ENCODE measurements at places on chromosomes 4 and X.

DNA sequence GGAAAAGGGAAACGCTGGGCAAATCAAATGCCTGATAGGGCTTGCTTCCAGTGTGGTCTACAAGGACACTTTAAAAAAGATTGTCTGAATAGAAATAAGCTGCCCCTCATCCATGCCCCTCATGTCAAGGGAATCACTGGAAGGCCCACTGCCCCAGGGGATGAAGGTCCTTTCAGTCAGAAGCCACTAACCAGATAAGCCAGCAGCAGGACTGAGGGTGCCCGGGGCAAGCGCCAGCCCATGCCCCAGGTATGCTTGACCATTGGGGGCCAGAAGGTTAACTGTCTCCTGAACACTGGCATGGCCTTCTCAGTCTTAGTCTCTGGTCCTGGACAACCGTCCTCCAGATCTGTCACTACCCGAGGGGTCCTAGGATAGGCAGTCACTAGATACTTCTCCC lies 17.7 kb downstream of the ACOX3 start:
- no peak for DNase-seq

- DNase-seq, result no peak
These were observed 47.3 kb downstream of the SLAIN2 start for GRCh38 chr4:48388525-48389154.

GRCh38 chr4:167989815-167990214 lies 102.5 kb upstream of the ANXA10 start:
- DNase-seq, result no peak

- no peak for DNase-seq
These were observed 107.8 kb upstream of the FMR1 start for GRCh38 chrX:147803948-147804347.

DNA sequence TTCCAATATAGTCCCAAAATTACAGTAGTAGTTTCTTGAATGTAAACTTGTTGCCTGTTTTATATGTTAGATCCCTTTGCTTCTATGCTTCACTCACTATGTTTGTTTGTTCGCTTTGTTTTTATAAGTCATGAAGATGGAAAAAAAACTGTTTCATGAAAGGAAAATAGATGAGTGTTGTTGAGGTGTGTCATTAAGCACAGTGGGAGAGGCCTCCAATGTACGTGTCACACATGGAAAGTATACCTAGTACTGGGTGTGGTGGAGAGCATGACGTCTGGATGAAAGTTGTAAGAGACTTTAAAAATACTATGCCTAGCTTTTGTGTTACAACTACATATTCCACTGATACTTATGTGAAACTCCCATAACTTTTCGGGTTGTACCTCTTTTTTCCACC lies 28.4 kb downstream of the PLS3 start:
- no peak for DNase-seq

DNA sequence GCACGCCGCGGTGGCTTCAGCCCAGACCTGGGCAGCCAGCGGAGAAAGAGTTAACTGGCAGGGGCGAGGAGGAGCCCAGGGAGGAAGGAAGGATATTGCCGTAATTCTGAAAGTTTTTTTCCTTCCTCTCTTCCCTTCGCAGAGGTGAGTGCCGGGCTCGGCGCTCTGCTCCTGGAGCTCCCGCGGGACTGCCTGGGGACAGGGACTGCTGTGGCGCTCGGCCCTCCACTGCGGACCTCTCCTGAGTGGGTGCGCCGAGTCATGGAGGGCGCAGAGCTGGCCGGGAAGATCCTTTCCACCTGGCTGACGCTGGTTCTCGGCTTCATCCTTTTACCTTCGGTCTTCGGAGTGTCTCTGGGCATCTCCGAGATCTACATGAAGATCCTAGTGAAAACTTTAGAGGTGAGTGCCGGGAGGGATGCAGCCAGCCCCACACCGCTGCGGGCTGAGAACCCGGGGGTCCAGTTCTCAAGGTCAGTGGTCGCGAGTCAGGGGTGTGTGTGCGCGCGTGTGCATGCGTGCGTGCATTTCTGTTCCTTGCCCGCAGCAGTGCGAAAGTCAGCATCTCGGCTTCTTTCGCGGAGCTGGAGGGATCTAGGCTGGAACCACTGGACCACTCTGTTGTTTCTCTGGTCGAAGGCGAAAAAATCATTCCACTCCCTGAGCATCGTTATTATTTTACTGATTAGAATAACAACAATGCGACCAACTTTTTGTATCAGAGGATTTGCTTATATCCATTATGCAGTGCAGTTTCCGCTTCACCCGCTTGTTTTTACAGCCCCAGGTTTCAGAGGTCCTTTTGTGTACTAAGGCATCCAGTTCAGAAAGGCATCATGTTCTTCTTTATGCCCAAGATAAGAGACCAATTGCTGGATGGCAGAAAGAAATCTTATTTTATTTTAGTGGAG lies 709 bp downstream of the GPAT3 start:
- DNase-seq, result no peak

GRCh38 chrX:21959362-21960051 lies 19.0 kb downstream of the SMS start:
- no peak for DNase-seq

DNA sequence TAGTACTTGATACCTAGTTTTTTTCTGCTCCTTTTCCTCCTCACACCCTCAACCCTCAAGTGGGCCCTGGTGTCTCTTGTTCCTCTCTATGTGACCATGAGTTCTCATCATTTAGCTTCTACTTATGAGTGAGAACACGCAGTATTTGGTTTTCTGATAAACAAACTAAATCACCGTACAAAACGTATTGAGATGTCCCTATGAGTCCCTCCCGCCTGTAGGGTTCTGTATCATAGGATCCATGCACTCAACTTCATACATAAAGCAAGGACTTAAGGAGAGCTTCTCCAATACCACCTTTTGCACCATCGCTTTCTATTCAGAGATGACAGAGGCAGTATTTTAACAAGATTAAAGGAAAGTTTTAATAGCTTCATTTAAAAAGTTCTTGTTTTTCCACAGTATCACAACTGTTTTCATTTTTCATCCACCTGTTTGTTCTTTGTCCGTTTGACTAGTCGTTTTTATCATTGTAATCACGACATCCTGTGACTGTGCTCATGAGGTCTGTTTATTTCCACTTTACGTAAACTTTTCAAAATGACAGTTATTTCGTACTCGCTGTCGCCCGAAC lies 457 bp upstream of the RAB9A start:
- no peak for DNase-seq

- DNase-seq, result no peak
These were observed 13.6 kb upstream of the HELT start for GRCh38 chr4:185004562-185005218.

DNA sequence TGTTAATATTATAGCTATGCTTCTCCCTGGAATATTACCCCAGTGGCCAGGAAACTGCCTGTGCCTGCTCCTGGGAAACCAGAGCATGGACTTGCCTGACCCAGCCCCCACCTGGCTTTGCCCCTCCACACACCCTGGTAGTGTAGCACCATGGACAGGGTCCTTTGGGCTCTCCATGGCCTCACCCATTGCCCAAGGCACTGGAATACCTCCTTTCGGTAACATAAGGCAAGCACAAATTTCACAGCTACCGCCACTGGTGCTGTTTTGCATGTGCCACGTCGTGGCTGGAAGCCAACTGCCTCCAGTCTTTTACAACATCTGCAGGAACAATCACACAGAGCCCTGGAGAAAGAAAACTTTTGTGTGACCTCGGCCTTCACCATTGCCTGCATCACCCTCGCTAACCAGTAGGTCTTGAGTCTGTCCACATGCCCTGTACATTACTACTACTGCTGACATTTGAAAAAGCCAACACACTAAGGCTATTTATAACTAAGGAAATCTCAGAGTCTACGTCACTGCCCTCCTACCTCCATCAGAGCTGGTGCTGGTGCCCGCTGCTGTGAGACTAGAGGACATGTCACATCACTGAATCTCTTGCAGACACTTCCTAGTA lies 47.7 kb downstream of the HPGD start:
- DNase-seq, result no peak

Measured in activated naive CD8-positive, alpha-beta T cell treated with anti-CD3 and anti-CD28 coated beads, Interleukin-2, amount 50 U/mL, for 24 hours (primary cell).